Left lung (tissue), 14 donors: ENCODE measurements at places on chromosomes 3 and 15. TPM values are rescaled to one million over a fixed set of nuclear protein-coding genes. Genes with fewer than 3 reads are reported as not detected.

- no peak overlapping the region for H3K27ac ChIP-seq
- no peaks in the 10 kb centered on the region for H3K36me3 ChIP-seq
- H3K4me1 ChIP-seq, result no peaks in the 10 kb centered on the region
- no peak overlapping the region for H3K4me3 ChIP-seq
These were observed 52.2 kb upstream of the CCDC80 start for GRCh38 chr3:112693186-112693585.

DNA sequence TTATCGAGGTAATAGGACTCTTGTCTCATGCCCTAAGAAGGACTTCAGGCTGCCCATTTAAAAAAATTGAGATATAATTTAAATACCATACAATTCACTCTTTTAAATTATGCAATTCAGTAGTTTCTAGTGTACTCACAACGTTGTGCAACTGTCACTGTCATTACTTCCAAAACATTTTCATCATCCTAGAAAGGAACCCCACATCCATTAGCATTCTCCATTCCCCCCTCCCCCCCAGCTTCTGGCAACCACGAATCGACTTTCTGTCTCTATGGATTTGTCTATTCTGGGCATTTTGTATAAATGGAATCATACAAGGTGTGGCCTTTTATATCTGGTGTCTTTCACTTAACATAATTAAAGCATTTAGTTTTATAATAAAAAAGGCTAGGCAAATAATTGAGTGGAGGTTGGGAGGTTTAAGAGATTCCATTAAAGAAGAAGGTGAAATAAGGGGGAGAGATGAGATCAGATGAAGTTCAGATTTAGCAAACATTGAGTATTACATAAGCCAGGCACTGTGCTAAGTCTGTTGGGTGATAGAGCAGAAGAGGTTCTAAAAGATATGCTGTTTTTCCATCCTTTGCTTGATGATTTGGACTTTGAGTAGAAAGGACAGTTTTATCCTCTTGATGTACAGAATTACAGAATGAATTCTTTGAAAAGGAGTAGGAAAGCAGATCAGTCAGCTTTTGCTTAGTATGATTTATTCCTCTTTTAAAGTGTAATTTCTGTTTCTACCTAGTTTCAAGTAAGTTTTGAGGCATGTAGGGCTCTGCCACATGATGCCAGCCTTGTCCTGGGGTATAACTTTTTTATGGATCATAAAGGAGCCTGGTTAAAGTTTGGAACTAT lies 36.3 kb downstream of the UBE2E2 start:
- no peaks in the 10 kb centered on the region for H3K36me3 ChIP-seq
- H3K4me1 ChIP-seq, result no peaks in the 10 kb centered on the region
- no peak overlapping the region for H3K4me3 ChIP-seq
- no peak overlapping the region for H3K27ac ChIP-seq
- DNase-seq, result no peak

DNA sequence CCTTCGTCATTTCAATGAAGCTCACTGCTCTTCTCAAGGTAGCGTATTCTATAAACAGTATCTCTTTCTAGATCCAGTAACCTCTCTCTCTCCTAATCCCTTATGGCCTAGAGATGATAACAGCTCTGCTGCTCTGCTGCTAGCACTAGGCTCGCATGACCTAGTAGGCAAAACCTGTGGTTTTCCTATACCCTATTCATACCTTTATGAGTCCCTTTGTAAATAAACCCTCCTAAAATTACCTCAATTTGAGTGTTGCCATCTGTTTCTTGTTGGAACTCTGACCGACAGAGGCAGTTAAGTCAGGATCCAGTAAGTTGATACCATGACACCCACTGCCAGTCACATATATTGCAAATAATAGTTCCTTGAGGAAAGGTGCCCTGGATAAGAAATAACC lies 7.3 kb downstream of the CCDC14 start:
- H3K36me3 ChIP-seq, result no peaks in the 10 kb centered on the region
- no peak for DNase-seq
- H3K27ac ChIP-seq, result no peak overlapping the region
- H3K27me3 ChIP-seq, result no peaks in the 10 kb centered on the region
- H3K4me3 ChIP-seq, result no peak overlapping the region
- no peaks in the 10 kb centered on the region for H3K4me1 ChIP-seq

- H3K4me3 ChIP-seq, result no peak overlapping the region
- no peak for DNase-seq
- H3K27me3 ChIP-seq, result no peaks in the 10 kb centered on the region
- no peaks in the 10 kb centered on the region for H3K36me3 ChIP-seq
These were observed 100.6 kb downstream of the SLMAP start for GRCh38 chr3:57856675-57857074.

CYP8B1 gene
- not detected for total RNA-seq

ROPN1 gene
- total RNA-seq, result not detected

- H3K36me3 ChIP-seq, result no peaks in the 10 kb centered on the region
- no peak overlapping the region for H3K4me3 ChIP-seq
- peak; percentile 73 for DNase-seq
These were observed 96.5 kb downstream of the FSIP1 start for GRCh38 chr15:39685999-39686613.

- DNase-seq, result no peak
- H3K4me3 ChIP-seq, result no peak overlapping the region
- H3K36me3 ChIP-seq, result no peaks in the 10 kb centered on the region
- no peaks in the 10 kb centered on the region for H3K4me1 ChIP-seq
These were observed 65.9 kb upstream of the TMEM108 start for GRCh38 chr3:132972333-132972732.

DNA sequence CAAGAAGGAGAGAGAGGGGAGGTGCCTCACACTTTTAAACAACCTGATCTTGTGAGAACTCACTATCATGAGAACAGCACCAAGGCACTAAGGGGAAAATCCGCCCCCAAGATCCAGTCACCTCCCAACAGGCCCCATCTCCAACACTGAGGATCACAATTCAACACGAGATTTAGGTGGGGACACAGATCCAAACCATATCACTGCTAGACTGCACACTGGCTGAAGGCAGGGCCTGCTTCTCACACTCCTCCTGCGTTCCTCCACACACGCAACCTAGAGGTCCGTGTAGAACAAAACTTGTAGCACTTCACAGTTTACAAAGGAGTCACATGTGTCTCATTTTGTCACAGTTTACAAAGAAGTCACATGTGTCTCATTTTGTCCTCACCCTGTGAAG lies 97.8 kb downstream of the DAPK2 start:
- no peak overlapping the region for H3K4me3 ChIP-seq
- no peak overlapping the region for H3K27ac ChIP-seq
- DNase-seq, result no peak
- H3K27me3 ChIP-seq, result no peaks in the 10 kb centered on the region
- no peaks in the 10 kb centered on the region for H3K36me3 ChIP-seq

TGFBR2 gene
- total RNA-seq, result 240 TPM

DNA sequence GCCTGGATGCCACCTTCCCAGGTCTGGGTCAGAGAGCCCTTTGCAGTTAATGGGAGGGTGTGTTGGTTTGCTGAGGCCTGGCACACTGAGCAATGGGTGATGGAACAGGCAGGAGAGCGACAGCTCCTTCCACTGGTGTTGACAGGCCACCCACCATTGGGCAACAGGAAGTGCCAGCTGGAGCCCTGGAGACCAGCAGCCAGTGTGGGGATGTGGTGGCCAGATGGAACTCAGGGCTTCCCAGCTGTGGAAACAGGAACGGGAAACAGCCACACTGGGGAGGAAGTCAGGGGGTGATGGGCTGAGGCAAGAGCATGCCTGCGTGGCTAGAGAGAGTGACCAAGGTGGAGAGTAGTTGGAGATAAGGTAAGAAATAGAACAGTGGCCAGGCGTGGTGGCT lies 9.3 kb downstream of the PSTPIP1 start:
- no peak overlapping the region for H3K4me3 ChIP-seq
- H3K27me3 ChIP-seq, result no peaks in the 10 kb centered on the region
- H3K4me1 ChIP-seq, result peaks cover 58% of the 10 kb centered on the region
- H3K27ac ChIP-seq, result peak overlapping the region; percentile 92
- H3K36me3 ChIP-seq, result no peaks in the 10 kb centered on the region

GRCh38 chr3:172615296-172615695 lies 92.1 kb upstream of the TNFSF10 start:
- H3K4me3 ChIP-seq, result no peak overlapping the region
- no peak overlapping the region for H3K27ac ChIP-seq
- H3K36me3 ChIP-seq, result no peaks in the 10 kb centered on the region
- no peaks in the 10 kb centered on the region for H3K27me3 ChIP-seq
- H3K4me1 ChIP-seq, result peaks cover 18% of the 10 kb centered on the region

GHRL gene
- 3.0 TPM for total RNA-seq

DNA sequence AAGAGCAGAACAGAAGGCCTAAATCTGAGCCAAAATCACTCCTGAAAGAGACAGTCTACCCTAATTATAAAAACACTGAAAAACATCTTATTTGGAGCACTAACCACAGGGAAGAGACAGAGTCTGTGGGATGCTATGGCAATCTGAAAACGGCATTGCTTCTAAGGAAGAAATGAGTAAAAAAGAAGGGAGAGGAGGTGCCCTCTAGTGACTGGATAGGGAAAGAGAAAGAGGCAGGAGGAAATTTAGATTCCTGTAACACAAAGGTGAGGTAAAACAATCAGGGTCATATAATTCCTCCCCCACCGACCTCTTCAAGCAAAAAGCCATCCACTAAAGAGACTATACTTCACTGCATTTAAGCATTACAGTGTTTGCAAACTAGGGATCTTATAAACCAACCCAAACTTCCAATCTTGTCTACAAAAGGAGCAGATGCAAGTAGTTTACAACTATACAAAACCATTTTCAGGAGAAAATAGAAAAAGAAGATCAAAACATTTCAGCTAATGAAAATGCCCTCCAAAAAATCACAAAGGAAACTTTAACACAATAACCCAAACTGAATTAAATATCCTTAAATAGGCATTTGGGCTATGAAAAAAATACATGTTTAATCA lies 32.6 kb downstream of the HACD2 start:
- H3K27ac ChIP-seq, result no peak overlapping the region
- DNase-seq, result no peak
- H3K4me3 ChIP-seq, result no peak overlapping the region

DNA sequence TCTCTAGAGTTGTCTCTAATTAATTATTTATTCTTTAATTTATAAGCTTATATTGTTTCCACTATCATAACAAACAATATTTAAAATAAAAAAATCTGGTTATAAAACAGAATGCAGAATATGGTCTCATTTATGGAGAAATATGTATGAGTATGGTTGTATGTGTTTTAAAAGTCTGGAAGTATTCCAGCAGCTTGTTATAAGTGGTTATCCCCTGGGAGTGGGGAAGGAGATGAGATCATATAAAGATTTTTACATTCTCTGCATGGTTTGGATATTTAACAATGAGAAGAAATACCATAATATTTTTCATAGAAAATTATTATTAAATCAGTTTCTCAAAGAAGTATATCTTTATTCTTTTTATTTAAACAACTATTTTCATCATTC lies 135.4 kb upstream of the MB21D2 start:
- no peaks in the 10 kb centered on the region for H3K4me1 ChIP-seq
- H3K27me3 ChIP-seq, result peaks cover 2% of the 10 kb centered on the region
- no peak overlapping the region for H3K4me3 ChIP-seq
- no peak for DNase-seq
- H3K27ac ChIP-seq, result no peak overlapping the region
- H3K36me3 ChIP-seq, result no peaks in the 10 kb centered on the region

OR5K1 gene
- not detected for total RNA-seq

SRGAP3 gene
- total RNA-seq, result 6.8 TPM

GRCh38 chr15:36815786-36816185 lies 236.4 kb downstream of the CDIN1 start:
- no peak overlapping the region for H3K27ac ChIP-seq
- H3K27me3 ChIP-seq, result no peaks in the 10 kb centered on the region
- H3K4me1 ChIP-seq, result no peaks in the 10 kb centered on the region
- H3K4me3 ChIP-seq, result no peak overlapping the region
- no peaks in the 10 kb centered on the region for H3K36me3 ChIP-seq

DNA sequence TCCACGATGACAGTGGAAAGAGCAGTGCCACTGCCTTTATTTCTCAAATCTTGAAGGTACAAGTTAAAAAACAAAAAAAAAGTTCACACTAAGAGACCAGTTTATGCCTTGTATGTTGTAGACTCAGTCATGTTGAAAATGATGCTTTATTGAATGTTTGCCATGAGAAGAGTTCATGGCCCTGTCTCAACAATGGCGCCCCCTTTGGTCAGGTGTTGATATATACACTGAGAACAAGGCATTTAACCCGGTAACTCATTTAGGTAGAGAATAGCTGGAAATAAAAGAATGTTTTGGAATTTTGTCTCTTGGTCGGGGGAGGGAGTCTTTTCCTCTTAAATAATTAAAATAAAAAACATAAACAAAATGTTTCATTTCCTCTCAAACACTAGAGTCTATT lies 145.6 kb upstream of the SLC2A2 start:
- peaks cover 9% of the 10 kb centered on the region for H3K4me1 ChIP-seq
- H3K4me3 ChIP-seq, result no peak overlapping the region
- DNase-seq, result no peak
- H3K27me3 ChIP-seq, result no peaks in the 10 kb centered on the region
- H3K36me3 ChIP-seq, result no peaks in the 10 kb centered on the region

- no peak for DNase-seq
- peaks cover 3% of the 10 kb centered on the region for H3K4me1 ChIP-seq
- no peaks in the 10 kb centered on the region for H3K36me3 ChIP-seq
These were observed 233.4 kb downstream of the CHST2 start for GRCh38 chr3:143352850-143353550.

- H3K4me3 ChIP-seq, result no peak overlapping the region
- no peak overlapping the region for H3K27ac ChIP-seq
- H3K36me3 ChIP-seq, result no peaks in the 10 kb centered on the region
- no peaks in the 10 kb centered on the region for H3K27me3 ChIP-seq
- no peak for DNase-seq
These were observed 1005.9 kb downstream of the ZPLD1 start for GRCh38 chr3:103440539-103441203.

- no peak overlapping the region for H3K4me3 ChIP-seq
- no peak for DNase-seq
- H3K27me3 ChIP-seq, result peaks cover 11% of the 10 kb centered on the region
- H3K27ac ChIP-seq, result no peak overlapping the region
These were observed 294.1 kb downstream of the NTRK3 start for GRCh38 chr15:87962428-87962827.

- no peaks in the 10 kb centered on the region for H3K4me1 ChIP-seq
- no peak overlapping the region for H3K4me3 ChIP-seq
- peaks cover 12% of the 10 kb centered on the region for H3K27me3 ChIP-seq
These were observed 93.2 kb downstream of the DGKG start for GRCh38 chr3:186268616-186269448.

GRCh38 chr3:71862371-71863140 lies 77.6 kb upstream of the PROK2 start:
- DNase-seq, result no peak
- H3K27me3 ChIP-seq, result peaks cover 24% of the 10 kb centered on the region
- H3K27ac ChIP-seq, result no peak overlapping the region
- H3K4me1 ChIP-seq, result no peaks in the 10 kb centered on the region

DNA sequence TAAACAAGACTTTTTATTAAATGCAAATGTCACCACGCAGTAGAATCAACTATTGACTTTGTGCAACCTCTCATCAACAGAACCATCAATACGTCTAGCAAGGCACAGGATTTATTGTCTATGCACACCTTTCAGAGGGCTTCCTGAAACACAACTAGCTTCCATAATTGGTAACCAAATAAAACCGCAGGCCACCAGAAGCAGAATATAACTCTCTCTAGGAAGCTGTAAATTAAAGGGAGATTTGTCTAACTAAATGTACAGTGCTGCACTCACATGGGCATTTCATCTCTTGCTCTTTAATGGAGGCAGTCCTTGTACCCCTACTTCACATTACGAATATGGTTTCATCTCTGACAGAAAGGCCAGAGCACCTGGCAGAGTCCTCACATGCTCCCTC lies 93.0 kb downstream of the FHIT start:
- no peak overlapping the region for H3K4me3 ChIP-seq
- DNase-seq, result no peak
- no peak overlapping the region for H3K27ac ChIP-seq
